Right ventricle myocardium superior (tissue), 1 donor: ENCODE measurements at places on chromosomes 12 and 14. TPM values are rescaled to one million over a fixed set of nuclear protein-coding genes. Genes with fewer than 3 reads are reported as not detected.

TRAF3 gene
- 9.8 TPM for total RNA-seq

- DNase-seq, result no peak
Measured at GRCh38 chr14:23071921-23072539, 14.7 kb upstream of the CDH24 start.

- peak; percentile 50 for DNase-seq
Measured at GRCh38 chr12:26319511-26319910, 124.1 kb downstream of the SSPN start.

- peak; percentile 57 for DNase-seq
Measured at GRCh38 chr14:93742761-93743160, 45.5 kb downstream of the PRIMA1 start.
